Muscle of leg (tissue), 16 donors: ENCODE measurements at places on chromosomes 13 and 19.

- no peak for DNase-seq
Measured at GRCh38 chr19:39111593-39112199, 13.9 kb upstream of the PAK4 start.

DNA sequence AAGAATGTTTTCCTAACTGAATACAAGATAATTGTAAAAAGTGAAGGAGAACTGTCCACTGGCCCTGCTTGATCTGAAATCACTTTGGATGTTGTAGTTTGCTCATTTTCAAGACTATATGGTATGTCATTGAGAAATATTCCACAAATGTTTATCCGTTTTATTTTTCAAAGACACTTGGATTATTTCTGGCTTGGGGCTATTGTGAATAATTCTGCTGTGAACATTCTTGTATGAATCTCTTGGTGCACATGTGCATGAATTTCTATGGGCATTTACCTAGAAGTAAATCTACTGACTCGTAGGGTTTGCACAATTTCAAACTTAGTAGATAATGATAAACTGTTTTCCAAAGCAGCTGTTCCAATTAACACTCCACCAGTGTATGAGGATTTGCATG is 8.6 kb downstream of the RXFP2 start:
- DNase-seq, result no peak

- no peak for DNase-seq
Measured at GRCh38 chr19:55459551-55459949, 1.9 kb downstream of the ISOC2 start.

- no peak for DNase-seq
Measured at GRCh38 chr13:66128692-66129269, 1101.4 kb downstream of the PCDH9 start.

- no peak for DNase-seq
Measured at GRCh38 chr13:31014456-31014855, 82.0 kb downstream of the TEX26 start.

- DNase-seq, result no peak
Measured at GRCh38 chr19:7408251-7408650, 59.5 kb downstream of the ARHGEF18 start.

GRCh38 chr13:86082121-86082520 is 282.9 kb upstream of the SLITRK6 start:
- DNase-seq, result no peak

- peak; percentile 61 for DNase-seq
Measured at GRCh38 chr19:15810335-15810734, 5.1 kb downstream of the OR10H1 start.

GRCh38 chr13:100789025-100789424 is 114.4 kb upstream of the TMTC4 start:
- no peak for DNase-seq

DNA sequence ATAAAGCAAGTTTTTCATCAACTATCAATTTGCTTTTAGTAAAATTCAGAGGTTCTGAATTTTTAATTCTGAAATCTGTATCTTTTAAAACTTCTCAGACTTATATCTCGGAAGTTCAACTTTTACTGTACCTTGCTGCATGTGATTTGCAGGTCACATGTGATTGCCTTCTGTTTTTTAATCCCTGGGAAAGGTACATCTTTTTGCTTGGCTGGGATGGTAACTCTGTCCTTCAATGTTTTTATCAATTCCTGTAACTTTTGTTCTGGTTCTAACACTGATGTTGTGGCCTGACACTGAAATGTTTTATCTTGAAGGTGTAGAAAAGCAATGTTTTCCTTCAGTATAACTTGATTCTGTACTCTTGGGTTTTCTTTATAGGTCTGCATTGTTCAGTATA is 16.2 kb upstream of the NAA16 start:
- DNase-seq, result no peak

DNA sequence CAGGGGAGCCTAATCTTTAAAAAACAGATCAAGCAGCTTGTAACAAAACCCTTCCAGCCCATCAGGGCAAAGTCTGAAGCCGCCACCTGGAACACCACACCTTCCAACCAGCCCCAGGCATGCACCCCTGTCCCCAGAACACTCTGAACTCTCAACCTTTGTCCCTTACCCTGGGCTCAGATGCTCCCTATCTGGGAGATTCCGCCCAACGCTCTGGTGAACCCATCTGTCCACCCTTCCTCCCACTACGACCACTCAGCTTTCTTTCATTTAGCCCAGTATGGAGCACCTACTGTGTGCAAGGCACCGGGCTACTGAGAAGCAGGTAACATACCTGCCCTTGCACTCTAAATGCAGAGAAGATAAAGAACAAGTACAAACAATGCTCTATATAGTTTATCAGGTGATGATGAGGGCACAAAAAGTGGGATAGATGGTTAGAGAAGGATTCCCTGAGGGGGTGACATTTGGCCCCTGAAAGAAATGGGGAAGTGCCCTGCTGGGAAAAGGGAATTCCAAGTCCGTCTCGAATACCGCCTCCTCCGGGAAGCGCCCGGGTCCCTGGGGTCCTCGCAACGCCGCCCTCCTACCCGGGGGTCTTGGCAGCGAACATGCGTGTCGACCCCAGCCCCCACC is 629 bp downstream of the PEPD start:
- no peak for DNase-seq

- DNase-seq, result peak; percentile 62
Measured at GRCh38 chr19:53881482-53882390, at the start of gene PRKCG. Gene PRKCG, plus strand, starts transcription at chr19:53882197. Its CDS starts 298 bp downstream, at chr19:53882495.

- no peak for DNase-seq
Measured at GRCh38 chr19:18456279-18456678, 18.3 kb upstream of the ISYNA1 start.

GRCh38 chr13:51416107-51416506 is 36.7 kb downstream of the INTS6 start:
- no peak for DNase-seq

- peak; percentile 16 for DNase-seq
Measured at GRCh38 chr13:39781381-39781780, 125.9 kb downstream of the COG6 start.

DNA sequence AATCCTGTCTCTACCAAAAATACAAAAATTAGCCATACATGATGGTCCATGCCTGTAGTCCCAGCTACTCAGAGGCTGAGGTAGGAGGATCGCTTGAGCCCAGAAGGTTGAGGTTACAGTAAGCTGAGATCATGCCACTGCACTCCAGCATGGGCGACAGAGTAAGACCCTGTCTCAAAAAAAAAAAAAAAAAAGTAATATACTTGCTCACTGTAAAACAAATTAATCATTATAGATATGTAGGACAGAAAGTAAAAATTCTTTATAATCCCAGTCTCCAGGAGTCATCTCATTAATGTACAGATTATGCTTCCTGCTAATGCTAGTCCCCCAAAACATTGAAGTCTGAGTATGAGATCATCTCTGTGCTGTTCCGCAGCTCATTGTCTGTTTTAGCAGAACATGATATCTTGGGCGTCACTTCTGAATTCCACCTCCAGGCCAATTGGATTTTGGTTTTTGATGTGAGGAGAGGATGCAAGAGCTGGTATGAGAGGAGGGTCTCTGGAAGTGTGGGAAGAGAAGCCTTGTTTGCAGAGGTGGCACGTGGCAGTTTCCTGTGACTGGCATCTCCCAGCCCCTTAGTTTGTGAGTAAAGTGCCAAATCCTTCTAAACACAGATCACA is 75.4 kb upstream of the NPAS1 start:
- peak; percentile 50 for DNase-seq

GRCh38 chr13:105139380-105140285 is 1395.8 kb downstream of the EFNB2 start:
- peak; percentile 54 for DNase-seq
